Fibroblast of skin of scalp (primary cell): ENCODE measurements at places on chromosomes 5 and 9.

DNA sequence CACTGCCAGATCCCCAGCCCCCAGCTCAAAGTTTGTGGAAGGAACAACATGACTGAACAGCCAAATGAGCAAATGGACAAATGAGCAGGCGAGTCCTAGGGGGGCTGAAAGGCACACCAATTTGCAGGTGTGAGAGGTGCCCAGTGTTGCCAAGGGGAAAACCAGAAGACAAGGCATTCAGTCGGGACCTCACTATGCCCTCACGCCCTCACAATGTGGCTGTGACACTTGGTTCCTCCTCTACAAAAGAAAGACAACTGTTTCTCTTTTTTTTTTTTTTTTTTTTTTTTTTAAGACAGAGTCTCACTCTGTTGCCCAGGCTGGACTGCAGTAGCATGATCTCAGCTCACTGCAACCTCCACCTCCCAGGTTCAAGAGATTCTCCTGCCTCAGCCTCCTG, 28.0 kb downstream of the TNIP1 start:
- no peak for DNase-seq

- DNase-seq, result peak; percentile 90
These were observed 260.9 kb upstream of the TUT7 start for GRCh38 chr9:86614871-86615849.

DNA sequence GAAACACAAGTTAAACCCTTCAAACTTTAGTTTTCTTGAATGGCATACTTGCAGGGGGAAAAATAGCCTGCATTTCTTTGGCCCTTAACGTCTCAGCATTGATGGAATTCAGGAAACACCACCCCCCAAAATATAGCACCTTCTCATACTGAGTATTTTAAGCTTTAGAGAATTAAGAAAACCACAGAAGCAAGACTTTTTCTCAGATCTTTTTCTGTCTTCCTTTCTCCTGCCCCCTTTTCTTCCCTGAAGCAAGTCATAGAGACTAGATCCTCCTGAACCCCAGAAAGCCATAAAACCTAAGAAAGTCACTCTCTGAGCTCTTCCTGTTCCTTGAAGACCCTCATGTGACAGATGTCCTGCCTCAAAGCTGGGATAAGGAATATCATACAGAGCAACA, 1069.9 kb downstream of the EFNA5 start:
- no peak for DNase-seq

- DNase-seq, result no peak
These were observed 149.7 kb upstream of the SV2C start for GRCh38 chr5:75933489-75933888.

DNA sequence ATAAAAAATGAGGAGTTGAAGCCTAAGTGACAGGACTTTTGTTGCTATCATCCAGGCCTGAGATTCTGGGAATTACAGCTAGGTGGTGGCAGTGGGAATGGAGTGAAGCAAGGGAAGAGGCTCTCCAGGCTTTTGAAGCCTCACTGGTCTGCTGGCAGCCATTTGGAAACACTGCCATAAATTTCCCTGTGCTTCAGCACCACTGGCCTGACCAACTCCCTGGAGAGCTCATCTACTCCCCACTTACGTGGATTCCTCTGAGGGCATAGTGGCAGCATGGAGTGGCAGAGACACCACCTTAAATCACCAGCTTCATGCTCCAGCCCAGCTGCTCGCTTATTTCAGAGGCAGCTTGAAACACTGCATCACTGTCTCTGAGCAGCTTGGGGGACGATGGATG, 518.2 kb downstream of the TLR4 start:
- no peak for DNase-seq

- DNase-seq, result no peak
These were observed 7.8 kb upstream of the DELE1 start for GRCh38 chr5:141915881-141916336.

DNA sequence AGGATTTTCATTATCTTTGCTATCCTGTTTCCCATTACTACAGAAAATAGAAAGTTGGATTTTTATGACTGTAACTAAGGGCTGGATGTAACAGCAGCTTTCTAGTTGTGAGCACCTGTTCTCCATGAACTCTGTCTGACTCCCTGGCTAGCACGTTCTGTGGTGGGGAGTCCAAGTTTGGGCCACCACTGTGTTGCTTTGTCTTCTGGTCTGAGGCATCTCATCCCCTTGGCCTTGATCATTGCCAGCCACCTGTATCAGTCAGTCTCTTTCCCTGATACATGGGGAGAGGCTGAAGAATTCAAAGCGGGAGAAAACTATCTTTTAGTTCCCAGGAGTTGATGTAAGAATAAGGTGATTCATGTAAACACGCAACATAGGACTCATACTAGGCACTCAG, 33.4 kb downstream of the WDR70 start:
- DNase-seq, result no peak

DNA sequence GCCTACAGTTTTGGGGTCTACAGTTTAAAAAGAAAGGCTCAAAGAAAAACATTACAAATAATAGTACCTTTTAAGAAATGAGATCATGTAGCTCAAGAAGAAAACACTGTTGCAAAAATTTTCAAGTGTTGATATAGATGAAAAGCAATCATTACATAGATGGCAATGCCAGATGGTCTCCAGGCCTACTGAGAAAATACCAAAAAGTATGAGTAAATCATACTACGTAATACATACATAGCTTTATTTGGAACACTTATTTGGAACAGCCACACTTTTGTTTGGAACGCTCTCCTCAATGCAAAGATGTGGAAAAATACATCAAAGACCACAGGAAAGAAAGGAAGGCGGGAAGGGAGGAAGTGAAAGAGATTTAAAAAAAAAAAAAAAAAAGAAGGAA, 44.1 kb downstream of the MARCHF11 start:
- DNase-seq, result no peak

DNA sequence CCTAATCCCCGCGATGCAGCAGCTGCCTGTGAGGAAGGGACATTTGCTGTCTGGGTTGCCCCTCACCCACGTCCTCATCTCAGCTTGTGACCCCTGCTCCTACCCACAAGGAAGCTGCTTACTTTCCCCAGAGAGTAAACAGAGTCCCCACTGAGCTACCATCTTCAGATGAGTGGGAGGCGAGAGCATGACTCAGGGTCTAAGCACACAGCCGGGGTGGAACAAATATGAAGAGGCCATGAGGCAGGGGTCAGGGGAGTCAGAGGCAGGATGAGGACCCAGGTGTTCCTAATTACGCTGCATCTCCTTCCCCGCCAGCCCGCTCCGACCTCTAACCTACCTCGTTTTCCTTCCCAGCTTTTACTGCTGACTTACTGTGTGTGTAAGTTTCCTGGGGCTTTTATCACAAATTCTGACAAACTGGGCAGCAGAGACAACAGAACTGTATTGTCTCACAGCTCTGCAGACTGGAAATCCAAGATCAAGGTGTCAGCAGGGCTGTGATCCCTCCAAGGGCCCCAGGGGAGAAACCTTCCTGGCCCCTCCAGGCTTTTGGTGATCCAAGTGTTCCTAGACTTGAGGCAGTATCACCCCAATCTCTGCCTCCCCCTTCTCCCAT, 94.0 kb upstream of the DNAH5 start:
- DNase-seq, result peak; percentile 88

DNA sequence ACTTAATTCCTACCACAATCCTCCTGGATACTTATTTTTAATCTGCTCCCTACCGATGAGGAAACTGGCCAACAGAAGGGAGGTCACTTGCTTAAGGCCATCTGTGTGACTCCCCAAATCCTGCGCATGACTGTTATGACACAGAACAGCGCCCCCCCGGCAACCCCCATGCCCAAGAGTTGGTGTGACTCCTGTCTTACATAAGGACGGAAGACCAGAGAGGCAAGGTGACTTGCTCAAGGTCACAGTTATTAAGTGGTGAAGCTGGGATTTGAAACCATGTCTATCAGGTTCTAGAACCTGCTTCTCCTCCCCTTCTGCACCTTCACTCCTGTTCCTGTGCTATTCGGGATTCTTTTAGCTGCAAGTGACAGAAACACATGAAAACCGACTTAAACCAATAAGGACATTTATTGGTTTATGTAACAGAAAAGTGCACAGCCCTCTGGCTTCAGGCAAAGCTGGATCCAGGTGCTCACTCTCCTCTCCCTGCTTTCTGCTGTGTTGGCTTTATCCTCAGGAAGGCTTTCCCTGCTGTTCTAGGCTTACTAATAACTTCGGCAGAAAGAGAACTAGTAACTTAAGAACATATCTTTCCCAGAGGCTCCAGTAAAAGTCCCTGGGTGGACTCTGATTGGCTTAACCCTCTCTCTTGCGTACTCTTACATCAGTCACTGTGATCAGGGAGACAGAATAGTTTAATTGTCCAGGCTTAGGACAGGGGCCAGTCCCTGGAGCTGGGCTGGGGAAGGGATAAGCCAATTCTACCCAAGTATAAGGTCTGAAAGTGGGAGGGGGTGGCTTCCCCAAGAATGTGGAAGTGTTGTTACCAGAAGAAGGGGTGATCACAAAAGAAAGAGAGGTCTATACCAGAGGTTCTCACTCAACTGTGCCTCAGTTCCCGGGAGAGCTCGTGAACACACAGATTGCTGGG, 43.7 kb downstream of the FGF18 start:
- peak; percentile 64 for DNase-seq

DNA sequence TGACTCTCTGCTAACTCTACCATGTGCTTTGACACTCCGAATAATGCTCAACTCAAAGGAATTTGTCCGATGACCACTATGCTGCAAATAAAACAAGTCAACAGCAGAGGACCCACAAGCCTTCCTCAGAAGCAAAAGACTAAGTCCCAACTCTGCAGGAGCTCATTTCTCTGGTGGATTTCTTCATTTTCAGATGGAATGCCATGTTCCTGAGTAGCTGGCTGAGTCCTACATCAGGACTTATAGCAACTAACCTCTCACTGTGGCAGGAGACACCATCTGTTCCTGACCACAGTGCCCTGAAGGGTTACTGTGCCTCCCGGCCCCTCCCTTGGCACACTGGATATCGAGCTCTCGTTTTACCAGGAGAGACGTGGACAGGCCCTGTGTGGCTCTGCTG, 20.8 kb downstream of the LHFPL2 start:
- peak; percentile 84 for DNase-seq

GRCh38 chr9:87880116-87880515, 2.6 kb upstream of the SPATA31E1 start:
- DNase-seq, result no peak

DNA sequence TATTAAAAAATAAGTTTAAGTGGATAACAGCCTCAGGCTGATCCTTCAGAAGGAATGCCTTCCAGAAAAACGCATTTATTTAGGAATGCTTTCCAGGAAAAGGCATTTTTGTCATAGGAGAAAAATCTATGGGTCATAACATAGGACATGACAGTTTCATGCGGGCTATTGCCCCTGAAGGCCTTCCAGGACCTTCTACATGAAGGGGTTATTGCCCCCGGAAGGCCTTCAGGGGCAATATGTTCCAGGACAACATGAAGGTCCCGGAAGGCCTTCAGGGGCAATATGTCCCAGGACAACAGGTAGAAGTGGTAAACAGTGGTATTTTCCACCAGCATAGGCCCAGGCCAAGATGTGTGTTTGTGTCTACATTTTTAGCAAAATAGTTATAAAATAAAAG, 191.3 kb upstream of the RASA1 start:
- DNase-seq, result no peak

DNA sequence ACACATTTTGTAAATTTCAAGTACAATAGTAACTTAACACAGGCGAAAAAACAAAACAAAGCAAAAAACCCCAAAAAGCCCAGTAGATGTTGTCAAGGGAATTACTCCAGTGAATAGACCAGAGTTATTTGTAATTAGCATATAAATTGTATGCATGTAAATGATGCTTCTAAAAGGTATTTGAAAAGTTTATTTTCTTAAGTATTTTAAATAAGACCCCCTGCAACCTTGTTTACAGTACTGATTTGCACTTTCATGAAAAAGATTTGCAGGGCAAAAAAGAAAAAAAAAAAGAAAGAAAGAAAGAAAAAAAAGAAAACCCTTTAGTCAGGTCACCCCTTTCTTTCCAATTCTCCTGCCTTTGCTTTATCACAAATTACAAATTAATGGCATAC, 372.3 kb upstream of the IRX2 start:
- DNase-seq, result no peak

DNA sequence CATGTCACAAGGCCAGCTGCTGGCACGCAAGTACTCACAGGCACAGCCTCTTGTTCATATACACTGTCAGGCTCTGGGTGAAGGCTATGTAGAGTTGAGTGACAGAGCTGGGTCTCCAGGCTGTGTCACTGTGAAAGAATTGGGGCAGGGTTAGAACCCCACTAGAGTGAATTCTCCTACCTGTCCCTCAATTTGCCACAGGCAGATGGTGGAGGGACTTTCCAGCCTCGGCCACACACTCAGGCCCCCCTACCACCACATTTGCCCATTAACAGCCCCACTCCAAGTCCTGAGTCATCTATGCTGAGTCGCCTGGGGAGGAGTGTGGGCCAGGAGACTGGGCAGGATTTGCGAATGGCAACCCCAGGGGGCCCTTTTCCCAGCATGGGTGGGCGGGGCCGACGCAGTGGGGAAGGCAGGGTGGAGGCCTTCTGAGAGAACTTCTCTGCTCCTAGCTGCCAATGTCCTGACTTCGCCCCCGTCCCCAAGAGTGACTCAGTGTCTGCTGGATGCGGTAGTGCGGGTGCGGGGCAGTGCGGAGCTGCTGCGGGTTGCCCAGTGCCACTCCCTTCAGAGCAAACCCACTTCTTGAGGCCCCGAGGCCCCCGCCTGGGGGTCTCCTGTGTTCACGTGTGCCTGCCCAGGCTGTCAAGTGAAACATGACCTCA, 50.3 kb upstream of the PSD2 start:
- peak; percentile 97 for DNase-seq

- no peak for DNase-seq
These were observed 527.2 kb downstream of the NR2F1-AS1 start for GRCh38 chr5:93053825-93054224.

- DNase-seq, result no peak
These were observed 227.0 kb downstream of the FSTL4 start for GRCh38 chr5:133385346-133385745.

DNA sequence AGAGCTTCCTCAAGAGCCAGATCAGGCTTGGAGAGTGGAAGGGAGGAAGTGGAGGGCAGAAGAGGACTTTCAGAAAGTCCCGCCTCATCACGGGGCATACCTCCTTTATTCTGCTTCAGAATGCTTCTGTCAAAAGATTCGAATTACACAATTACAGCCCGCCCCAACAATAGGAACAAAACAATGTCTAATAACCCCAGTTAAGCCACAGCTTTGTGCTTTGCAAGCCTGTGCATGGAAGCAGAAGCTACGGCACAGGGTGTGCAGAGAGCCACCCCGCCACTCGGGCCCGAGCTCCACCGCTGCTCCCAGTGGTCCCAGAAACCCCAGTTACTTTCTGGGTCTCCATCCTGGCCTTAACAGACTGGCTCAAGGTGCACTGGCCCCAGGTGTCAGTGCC, 23.5 kb downstream of the HNRNPH1 start:
- no peak for DNase-seq
